Uterus (tissue), 4 donors: ENCODE measurements at places on chromosomes 2 and 18.

- DNase-seq = no peak
These were observed 692.0 kb upstream of the ID2 start for GRCh38 chr2:7989823-7990222.

DNA sequence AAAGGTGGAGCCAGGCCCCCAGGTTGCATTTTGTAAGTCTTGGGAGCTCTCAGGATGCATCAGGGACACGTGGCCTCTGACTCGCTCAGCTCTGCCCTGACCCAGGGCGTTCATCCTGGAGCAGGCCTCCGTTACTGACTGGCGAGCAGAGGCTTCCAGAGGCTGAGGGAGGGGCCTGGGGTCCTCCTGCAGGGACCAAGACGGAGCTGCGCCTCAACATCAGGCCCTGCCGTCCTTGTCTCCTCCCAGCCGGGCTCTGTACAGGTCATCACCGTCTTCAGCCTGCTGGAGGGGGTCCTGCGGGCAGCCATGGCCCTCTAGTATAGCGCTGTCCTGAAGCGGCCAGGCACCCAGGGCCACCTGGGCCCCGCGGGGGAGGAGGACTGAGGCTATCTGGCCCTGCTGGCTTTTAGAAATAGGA, 10.2 kb upstream of the ALPP start:
- DNase-seq = no peak

DNA sequence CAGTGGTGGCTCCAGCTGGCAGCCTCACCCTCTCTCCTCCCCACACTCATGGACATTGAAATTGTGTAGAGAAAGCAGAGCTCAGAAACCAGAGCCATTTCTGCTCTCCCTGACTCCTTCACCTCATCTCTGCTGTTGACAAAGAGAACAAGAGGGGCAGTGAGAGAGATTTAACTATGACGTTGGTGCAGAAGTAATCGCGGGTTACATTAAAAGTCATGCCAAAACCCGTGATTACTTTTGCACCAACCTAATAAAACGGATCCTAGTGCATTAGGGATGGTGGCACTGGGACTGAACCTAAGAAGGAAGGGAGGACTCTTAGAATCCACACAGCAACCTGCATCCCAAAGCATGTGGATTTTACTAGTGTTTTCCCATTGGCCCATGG, 113.3 kb upstream of the CDC42EP3 start:
- DNase-seq = no peak

- DNase-seq = no peak
These were observed 43.6 kb upstream of the PGAP1 start for GRCh38 chr2:196970099-196970498.

DNA sequence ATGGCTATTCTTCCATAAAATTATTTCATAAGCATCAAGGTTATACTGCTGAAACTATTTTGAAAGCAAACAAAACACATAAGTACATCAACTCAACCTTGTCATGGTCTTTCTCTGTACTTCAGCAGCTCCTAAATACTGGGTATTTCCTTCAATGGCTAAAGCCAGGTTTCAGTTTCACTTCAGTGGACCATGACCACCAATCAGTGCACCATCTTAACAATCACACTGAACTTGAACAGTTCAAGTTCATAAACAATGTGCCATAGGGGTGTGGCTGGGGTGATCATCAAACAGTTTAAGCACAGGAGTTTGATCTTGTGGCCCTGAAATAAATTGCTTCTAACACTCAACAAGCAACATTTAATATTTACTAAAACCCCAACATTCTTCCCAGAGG, 124.1 kb upstream of the FIGN start:
- no peak for DNase-seq

- DNase-seq = no peak
These were observed 21.3 kb downstream of the WDSUB1 start for GRCh38 chr2:159265171-159265576.

- no peak for DNase-seq
These were observed 9.3 kb downstream of the WNT10A start for GRCh38 chr2:218889937-218890336.

DNA sequence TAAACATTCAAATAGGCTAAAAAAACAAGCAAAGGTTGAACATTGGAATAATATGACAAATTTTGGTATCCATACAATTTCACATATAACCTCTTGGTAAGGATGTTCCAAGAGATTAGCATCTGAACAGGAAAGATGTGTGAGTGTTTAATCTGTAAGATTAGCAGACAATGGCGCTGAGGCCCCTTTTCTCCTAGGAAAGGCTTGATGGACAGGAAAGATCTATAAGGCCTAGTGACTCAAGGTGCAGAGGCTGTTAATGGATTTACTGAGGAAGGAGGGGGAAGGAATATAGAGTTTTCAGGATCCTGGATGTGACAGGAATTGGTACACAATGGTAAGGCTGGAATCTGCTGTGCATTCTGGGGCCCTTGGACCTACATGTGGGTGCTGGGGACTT, 48.1 kb upstream of the SMAD2 start:
- no peak for DNase-seq

- no peak for DNase-seq
These were observed 92.5 kb downstream of the SP3 start for GRCh38 chr2:173872714-173873113.
